ENCODE measurements at places on chromosomes 2 and 18.
A peak's percentile ranks its signal among the peaks of the same experiment; 100 is the strongest.

DNA sequence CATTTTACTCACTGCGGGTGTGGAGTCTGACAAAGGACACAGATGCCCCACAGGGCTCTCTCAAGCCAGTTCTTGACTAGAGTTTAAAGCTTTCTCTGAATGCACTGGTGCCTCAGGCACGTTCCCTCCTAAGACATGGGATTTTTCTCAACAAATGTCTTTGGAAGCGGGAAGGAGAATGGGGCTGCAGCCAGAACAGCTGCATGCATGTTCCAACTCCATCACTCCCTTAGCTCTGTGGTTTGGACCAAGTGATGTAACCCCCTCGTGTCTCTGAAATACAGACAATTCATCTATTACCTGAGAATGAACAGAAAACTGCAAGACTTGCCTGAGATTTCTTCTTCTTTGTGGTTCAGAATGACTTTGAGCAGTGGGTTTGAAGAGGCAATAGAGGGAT, 141.7 kb upstream of the SERPINE2 start:
- no peak for DNase-seq

DNA sequence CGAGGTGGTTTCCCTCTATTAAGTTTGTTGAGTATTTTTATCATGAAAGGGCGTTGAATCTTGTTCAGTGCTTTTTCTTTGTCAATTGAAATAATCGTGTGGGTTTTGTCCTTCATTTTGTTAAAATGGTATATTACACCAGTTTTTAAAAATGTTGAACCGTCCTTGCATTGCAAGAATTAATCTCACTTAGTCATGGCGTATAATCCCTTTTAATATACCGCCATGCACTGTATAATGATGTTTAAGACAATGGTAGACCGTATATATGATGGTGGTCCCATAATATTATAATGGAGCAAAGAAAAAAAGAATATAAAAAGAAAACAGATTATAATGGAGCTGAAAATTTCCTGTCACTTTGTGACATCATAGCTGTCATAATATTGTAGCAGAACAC, 50.6 kb downstream of the CCDC138 start:
- no peak for DNase-seq

GRCh38 chr2:127373362-127374083, 14.3 kb downstream of the MAP3K2 start:
- no peak for DNase-seq

GRCh38 chr2:200863782-200864175, 679 bp downstream of the CLK1 start:
- DNase-seq: no peak

DNA sequence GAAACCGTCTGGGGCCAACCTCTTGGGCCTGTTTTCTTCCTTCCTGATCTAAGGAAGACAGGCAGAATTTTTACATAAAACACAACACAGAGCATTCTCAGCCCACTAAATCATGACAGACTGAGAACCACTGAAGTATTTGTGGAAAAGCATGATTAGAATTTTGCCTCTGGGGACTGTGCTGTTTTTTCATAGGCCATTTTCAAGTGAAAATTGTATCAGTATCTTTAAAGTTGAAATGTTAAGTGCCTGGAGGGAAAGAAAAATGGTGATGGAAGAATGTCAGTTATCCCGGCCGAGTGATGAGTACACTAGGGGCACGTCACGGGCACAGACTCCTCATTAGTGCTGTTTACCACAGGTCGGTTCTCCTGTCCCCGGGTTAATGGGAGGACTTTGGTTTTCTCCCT, 36.9 kb downstream of the EHD3 start:
- no peak for DNase-seq

- DNase-seq: no peak
These were observed 61.4 kb downstream of the ACSL3 start for GRCh38 chr2:222922019-222922800.

DNA sequence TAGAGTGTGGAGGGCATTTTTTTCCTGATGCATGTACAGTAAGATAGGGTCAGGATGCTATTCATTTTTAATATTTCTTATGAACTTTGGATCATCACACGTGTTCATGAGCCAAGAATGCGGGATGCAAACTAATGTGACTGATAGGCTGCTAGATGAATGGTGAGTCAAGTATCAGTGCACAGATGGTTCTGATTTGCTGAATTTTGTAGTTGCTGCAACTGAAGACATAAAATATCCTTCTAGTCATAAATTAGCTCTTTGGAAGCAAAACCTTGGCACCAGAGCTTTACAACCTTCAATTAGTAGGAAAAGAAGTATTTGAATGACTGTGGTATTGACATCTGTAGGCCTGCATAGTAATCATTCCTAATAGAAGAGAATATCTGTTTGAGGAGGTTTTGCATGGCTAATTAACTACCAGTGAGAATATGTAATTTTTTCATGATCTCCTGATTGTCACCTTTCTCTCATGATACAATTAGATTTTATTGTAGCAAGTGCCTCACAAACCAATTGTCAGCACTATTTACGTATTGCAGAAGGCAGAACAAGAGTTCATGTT, 94.0 kb downstream of the VRK2 start:
- no peak for DNase-seq

GRCh38 chr2:63856303-63856603, 14.6 kb downstream of the UGP2 start:
- no peak for DNase-seq

DNA sequence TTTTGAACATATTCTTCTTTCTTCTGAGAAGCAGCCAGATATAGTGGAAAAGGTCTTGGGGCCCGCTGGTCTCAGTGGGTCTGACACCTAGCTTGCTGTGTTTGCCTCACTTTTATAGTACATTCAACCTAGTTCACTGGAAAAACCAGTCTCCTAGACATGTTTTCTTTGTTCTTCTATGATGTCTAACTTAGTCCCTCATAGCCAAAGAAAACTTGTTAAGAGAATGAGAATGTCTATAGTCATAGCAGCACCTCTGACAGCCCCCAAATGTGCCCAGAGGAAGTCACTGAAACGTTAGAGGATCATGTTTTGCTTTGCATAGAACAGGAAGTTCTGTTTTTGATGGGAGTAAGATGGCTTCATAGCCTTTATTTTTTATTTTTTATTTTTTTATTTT, 40.3 kb downstream of the TNFRSF11A start:
- no peak for DNase-seq

DNA sequence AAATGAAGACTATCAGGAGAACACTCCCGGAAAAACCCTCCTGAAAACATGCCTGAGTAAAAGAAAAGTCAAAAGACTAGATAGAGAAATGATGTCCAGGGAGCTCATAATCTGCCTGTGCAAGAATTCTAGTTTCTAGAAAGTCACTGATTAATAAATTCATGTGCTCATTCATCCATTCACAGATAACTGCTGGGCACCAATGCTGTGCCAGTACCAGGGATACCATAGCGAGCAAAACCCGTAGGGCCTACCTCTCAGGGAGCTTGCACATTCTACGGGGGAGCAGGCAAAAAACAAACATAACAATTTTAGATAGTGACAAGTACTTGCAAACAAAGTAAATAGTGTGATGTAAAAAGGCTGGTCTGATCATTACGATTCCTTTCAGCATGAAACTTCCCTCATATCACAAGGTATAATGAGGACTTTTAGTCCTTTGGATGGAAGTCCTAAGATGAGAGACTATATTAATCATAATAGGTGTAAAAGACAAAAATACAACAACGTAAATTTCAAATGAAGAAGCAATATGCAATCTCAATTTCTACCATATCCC, 289.9 kb downstream of the AFF3 start:
- DNase-seq: no peak

- DNase-seq: no peak
These were observed 4.5 kb downstream of the DYTN start for GRCh38 chr2:206713746-206714145.

- DNase-seq: no peak
These were observed 32.6 kb downstream of the CIB4 start for GRCh38 chr2:26608557-26608956.

DNA sequence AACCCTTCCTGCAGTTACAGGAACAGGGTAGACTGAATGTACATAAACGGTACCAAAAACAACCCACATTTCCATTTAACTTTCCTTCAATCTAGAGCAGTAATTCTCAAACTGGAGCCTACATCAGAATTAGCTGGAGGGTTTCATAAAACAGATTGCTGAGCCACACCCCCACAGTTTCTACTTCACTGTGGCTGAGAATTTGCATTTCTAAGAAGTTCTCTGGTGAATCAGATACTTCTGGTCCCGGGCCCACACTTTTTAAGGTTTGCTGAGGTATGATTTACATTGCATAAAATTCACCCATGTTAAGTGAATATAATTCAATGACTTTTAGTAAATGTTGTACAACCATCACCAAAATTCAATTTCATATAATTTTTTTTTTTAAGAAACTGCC, 113.7 kb downstream of the SRBD1 start:
- no peak for DNase-seq

- DNase-seq: no peak
These were observed 30.1 kb downstream of the UXS1 start for GRCh38 chr2:106163948-106164545.

DNA sequence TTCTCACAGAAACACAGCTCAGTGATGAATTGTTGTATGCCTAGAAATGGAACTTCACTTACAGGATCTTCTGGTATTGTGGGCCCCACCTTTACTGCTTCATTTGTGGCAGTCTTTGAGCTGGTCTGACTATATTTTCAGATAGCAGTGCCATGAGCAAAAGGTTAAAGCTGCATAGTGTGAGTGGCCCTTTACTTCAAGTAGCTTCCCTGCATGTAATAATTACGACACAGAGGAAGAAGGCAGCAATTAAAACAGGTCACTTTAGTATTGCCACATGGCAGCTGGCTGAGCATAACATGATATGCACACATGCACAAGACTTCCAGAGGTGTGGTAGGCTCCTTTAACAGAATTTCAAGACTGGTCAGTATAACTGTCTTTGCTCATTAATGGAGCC, 426.3 kb upstream of the ZEB2 start:
- no peak for DNase-seq

DNA sequence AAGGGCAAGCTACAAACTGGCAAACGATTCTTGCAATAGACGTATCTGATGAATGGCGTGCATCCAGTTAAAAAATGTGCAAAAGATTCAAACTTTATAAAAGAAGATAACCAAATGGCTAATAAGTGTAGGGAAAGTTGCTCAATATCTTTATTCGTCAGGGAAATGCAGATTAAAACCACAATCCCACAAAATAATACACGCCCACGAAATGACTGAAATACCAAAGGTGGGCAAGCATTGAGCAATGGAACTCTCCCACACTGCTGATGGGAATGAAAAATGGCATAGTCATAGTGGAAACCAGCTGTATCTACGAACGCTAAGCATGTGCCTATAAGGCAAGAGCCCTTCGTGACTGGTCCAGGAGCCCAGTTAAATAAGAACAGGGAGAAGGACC, 168.6 kb upstream of the SIX2 start:
- DNase-seq: peak; percentile 84

- peak; percentile 39 for DNase-seq
These were observed 265.3 kb upstream of the PKDCC start for GRCh38 chr2:41782306-41783158.

- no peak for DNase-seq
These were observed 1.7 kb upstream of the MSGN1 start for GRCh38 chr2:17814601-17815000.

- no peak for DNase-seq
These were observed 3.9 kb downstream of the RPL37A start for GRCh38 chr2:216502381-216503158.

DNA sequence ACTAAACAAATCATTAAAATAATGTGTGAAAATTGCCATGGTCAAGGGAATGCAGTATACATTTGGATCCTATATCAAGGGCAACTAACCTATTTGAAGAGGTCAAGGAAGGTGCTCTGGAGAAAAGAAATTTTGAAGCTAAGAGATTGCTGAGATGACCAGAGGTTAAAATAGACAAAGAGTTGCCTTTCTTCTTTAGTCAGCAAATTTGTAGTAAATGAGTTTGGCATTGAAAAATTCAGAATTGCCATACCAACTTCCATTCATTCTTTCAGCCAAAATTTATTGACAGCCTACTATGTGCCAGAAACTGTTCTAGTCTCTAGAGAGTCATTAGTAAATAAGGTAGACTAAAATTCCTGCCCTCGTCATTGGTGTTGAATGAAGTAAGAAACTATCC, 396.2 kb downstream of the BCL11A start:
- DNase-seq: no peak

DNA sequence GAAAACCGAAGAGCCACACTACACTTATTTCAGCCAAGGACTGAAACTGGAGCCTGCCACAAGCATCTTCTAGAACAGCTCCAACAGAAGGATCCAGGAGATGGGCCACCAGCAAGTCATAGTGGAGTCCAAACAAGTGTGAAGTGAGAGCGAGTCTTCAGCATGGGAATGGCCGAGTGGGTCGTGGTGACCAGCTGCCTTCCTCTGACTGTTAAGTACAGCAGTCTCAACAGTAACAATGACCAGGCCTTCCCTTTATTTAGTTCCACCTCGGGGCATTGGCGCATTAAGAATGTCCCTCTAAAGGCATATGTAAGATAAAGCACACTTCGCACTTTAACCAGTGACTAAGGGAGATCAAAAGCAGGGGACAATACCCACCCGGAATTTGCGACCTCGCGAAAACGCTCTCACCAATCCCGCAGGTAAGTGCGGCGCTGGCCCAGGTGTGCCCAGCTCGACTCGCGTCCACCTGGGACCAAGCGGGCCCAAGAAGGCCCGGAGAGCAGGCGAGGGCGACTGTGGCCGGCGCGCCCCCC, 1.1 kb downstream of the L3MBTL4 start:
- no peak for DNase-seq

- peak; percentile 73 for DNase-seq
These were observed 37.4 kb downstream of the EPAS1 start for GRCh38 chr2:46334389-46335271.

DNA sequence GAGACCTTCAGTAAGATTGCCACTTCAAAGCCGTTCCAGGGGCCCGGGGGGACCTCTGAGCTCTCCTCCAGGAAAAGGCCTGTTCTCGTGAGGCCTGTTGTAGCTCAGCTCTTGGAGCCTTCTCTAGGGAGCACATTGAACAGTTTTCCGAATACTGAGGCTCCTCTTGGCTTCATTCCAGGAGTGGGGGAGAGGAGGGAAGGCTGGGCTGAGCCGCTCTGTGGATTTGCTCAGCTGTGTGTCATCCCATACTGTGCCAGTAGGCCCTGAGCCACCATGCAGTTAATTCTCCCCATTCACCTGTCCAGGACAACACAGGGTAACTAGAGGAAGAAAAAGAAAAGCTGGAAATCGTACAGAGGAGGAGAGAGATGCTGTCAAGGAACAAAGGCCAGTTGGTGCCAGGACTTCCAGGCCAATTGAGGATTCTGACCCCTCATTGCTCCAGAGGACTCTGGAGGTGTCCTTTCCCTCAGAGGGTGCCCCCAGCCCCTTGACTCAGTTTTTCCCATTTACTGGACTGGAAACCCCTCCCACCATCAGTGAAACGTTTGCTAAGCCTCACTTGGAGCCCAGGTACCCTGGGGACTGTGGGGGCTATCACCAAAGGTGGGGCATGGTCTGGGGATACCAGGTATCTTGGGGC, 41.4 kb downstream of the HS1BP3 start:
- no peak for DNase-seq
